EH (cell line): ENCODE measurements at places on chromosomes 12 and 14.

GRCh38 chr14:92507174-92507768, 6.3 kb upstream of the RIN3 start:
- DNase-seq: no peak

GRCh38 chr14:103361867-103362266, 23.3 kb upstream of the MARK3 start:
- DNase-seq: peak; percentile 96

DNA sequence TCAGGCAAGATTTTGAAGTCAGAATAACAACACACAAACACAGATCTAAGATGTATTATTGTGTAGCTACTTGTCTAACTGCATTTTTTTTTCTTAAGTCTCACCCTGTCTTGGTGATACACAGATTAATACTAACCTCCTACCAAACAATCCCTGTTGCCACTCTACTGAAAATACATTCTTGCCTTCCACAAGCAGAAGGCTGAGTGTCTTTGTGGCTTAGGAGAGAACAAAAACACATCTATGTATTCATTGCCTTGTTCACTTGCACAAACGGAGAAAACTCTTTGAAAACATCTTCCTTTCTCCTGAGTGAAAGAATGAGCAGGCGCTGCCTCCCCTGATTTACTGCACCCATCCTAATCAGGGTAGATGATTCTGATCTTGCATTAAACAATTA, 642.2 kb downstream of the DIO2 start:
- no peak for DNase-seq

GRCh38 chr14:92759300-92759678, 10.9 kb upstream of the LGMN start:
- DNase-seq: peak; percentile 64

DNA sequence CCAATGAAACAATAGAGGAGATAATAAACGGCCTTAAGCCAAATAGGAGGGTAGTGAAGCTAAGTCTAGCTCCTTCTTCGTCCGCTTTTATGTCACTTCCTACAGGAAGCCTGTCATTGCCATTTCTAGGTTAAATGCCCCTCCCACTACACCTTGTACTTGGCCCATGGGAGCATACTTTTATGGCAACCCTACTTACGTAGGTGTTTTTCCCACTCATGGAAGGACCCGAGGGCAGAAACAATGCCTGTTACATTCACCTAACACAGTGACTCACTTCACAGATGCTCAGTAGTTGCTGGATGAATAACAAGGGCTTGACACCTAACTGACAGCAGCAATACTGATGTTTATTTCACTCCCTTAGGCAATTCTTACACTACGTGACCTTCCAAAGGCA, 44.5 kb downstream of the ALKBH1 start:
- peak; percentile 44 for DNase-seq

DNA sequence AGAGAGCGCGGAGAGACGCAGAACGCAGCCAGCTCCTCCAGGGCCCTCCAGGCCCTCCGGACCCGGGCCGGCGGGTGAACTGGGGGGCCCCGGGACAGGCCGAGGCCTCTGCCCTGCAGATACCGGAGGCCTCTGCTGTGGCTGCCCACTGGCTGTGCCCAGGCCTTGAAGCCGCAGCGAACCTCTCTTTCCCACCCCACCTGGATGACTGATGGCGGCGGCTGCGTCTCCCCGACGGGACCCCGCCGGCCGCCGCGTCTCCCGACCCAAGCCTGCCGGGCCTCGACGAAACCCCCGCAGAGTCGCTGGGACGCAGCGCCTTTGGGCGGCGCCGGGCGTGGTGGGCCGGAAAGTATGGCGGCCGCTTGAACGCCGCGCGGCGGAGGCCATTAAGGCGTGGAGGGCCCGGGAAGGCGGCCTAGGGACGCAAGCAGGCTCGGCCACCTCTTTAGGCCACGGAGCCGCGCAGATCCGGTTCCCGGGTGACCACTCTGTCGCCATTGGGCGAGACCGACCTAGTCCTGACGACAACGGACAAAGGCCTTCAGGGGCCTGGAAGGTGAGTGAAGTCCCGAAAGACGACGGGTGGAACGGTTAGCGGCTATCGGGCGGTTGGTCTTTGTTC, 8.4 kb upstream of the ERGIC2 start:
- DNase-seq: no peak

DNA sequence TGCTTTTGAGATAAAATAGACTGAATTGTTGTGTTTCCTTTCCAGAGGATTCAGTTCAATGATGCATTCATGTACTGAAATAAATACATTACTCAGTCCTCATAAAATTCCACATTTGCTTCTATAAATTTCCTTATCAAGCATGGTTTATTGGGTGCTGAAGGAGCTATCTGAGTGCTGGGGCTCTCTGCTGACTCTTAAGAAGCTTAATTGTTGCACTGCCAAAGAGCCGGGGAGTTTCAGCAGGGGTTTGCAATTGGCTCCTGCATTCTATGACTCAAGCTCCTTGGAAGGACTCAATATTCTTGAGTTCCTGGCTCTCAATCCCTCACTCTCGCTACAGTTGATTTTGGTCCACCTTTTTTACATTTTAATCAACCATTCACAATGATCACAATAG, 69.8 kb upstream of the PYGL start:
- peak; percentile 85 for DNase-seq

DNA sequence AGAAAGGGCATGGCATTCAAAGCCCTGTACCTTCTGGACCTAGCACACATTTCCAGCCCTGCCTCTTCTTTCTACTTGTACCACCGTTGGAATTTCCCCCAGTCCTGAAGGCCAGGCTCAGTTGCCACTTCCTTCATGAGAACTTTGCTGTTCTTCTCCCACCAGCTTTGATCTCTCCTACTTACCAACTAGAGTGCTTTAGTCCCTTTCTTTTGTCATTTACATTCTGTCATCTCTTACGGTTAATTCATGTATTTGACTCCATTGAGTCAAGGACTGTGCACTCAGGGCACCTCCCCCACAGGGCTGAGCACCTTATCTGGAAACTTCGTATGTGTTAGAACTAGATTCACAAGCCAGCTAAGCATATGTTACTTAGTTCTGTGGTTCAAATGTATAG, 26.3 kb downstream of the BICDL1 start:
- DNase-seq: no peak

DNA sequence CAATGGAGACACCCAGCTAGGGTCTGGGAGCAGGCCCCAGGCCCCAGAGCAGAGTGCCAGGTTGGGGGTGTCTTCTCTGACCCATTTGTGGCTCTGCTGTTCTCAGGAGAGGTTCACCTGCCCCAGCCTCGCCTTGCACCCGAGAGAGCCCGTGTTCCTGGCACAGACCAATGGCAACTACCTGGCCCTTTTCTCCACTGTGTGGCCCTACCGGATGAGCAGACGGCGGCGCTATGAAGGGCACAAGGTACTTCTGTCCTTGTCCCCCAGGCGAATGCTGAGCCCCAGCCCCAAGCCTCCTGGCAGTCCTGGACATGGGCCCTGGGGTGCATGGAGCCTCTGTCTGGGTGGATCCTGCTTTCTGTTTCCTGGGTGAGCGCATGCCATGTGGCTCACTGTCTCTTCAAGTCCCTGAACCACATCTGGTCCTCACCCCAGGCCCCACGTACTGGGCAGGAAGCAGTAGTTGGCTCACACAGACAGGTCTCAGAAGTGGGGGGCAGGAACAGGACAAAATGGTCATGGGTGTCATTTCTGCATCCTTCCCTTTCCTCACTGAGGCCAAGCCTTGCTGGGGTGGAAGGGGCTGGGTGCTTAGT, 58.2 kb downstream of the BEGAIN start:
- no peak for DNase-seq

- DNase-seq: no peak
Observed at GRCh38 chr14:33793398-33794110, 157.3 kb downstream of the EGLN3 start.

- DNase-seq: no peak
Observed at GRCh38 chr12:95193139-95193538, 24.1 kb downstream of the FGD6 start.

- no peak for DNase-seq
Observed at GRCh38 chr12:7583471-7583870, 79.9 kb upstream of the CD163 start.

DNA sequence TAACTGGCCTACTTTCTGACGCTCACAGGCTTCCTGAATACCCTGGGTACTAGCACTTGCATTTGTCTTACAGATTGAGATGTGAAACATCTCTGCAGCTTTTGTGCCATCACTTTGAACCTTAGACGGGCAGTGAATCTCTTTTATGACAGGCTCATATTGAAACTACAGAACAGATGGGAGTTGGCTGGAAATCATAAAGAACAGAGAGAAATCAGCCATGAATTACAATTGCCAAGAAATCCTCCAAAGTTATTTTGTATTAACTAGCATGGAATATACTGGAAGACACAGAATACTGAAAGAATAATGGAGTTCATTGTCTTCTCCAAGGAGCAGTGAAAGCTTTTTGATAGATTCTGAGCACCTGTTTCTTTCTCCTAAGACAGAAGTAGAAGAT, 32.7 kb downstream of the MYF5 start:
- DNase-seq: no peak

DNA sequence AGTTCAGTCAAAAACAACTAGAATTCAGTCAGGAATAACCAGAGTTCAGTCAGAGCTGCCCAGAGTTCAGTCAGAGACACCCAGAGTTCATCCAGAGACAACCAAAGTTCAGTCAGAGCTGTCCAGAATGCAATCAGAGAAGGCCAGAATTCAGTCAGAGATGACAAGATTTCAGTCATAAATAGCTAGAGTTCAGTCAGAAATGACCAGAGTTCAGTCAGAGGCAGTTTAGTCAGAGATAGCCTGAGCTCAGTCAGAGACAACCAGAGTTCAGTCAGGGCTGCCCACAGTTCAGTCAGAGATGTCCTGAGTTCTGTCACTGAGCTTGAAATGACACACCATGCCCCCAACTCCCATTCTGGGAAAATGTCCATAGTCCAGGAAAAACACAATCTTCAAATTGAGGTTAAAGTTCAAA, 1102.8 kb downstream of the BCL11B start:
- DNase-seq: no peak

DNA sequence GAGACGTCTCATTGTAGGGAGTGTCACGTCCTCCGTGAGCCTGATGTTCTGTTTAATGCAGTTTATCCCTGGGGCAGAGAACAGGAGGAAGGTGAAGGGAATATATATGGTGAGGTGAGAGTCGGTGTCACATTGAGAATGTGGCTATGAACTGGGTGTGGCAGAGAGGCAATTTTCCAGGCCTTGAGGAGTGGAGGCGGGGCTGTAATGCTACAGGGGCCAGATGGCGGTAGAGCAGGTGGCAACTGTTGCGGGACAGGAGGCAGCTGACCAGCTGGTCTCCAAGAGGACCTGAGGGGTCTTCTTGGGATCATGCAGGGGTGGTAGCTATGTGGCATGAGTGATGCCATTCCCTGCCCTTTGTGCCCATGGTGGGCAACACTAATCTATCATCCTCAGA, 59.6 kb downstream of the CACNA1C start:
- DNase-seq: no peak

GRCh38 chr12:31867292-31867691, 91.9 kb upstream of the RESF1 start:
- DNase-seq: no peak

DNA sequence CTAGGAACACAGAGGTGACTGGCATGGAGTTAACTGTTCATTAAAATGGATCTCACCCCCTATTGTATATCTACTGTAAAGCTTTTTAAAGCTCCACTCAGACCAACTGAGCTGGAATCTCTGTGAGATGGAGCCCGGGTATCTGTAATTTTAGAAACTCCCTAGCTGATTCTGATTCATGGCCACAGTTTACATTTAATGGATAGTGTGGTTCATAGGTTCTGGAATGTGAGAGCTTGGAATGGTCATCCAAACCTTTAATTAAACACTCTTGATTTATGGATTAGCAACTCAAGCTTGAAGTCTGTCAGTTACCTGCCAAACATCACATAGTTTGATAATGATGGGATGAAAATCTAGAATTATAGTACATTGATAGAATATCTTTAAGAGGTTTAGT, 183.8 kb downstream of the SLC25A21 start:
- peak; percentile 62 for DNase-seq

- DNase-seq: peak; percentile 3
Observed at GRCh38 chr12:110684312-110684836, 4.5 kb downstream of the HVCN1 start.

- DNase-seq: no peak
Observed at GRCh38 chr12:106389151-106389550, 31.6 kb downstream of the POLR3B start.

DNA sequence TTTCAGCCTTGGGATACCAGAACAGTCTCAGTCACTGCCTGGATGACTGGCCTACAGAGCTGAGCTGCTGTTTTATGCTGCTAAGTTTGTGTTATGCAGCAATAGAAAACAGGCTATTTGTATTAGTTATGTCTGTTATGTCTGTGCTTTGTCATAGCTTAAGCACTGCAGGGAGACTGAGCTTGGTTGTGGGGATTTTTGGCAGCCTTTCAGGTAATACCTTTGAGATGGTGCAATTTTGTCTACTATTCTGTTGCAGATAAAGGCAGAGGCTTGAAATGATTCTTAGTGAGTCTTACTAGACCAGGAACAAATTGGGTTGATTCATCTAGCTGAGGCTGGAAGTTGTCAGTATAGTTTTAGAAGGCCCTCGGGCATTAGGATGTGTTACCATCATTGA, 201.3 kb upstream of the RBM19 start:
- peak; percentile 71 for DNase-seq

DNA sequence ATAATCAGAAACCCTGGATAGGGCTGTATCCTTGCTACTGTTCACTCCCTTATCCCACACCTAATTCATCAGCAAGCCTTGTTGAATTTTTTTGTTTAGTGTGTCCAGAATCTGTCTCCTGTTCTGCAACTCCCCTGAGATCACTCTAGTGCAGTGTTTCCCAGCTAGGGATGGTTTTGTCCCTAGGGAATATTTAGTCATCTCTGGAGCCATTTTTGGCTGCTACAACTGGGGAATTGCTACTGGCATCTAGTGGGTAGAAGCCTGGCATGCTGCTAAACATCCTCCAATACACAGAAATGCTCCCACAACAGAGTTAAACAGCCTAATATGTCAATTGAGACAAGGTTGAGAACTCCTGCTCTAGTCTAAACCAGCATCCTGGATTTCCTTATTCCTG, 248.0 kb downstream of the NPAS3 start:
- no peak for DNase-seq

DNA sequence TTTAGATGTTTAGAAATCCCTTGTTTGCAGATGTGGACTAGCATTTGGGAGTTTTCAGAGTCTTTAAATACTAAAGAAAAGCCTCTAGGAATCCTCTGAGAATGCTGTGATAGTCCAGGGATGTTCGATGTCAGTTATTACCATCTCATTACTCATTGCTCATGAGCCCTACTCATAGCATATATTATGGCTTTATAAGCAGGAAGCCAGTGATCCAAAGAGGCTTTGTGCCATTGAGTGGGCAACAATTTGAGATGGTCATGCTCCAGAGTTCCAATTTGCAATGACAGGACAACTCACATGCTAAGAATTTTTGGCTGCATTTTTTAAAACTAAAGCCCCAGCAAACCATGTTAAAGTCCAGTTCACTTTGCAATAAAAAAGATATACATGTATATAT, 163.0 kb downstream of the OTOGL start:
- peak; percentile 66 for DNase-seq

DNA sequence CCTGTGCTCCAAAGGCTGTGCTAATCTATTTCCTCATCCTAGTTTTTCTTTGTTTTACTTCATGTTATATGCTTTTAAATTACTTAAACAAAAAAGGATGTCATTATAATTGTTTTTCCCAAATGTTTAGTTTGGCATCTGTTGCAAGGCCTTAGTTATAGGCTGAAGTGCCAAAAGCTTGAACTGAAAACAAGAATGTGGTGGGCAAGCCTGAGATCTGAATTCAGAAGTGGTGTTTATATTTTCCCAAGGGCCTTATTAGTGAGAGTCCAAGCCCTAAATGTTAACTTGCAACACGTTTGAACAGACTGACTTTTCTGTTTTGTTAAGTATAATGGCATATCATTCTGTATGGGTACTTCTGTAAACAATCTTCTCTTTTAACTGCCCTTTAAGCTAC, 326.8 kb downstream of the CCDC91 start:
- peak; percentile 38 for DNase-seq
